ENCODE measurements at places on chromosomes 7 and 10.
A peak's percentile ranks its signal among the peaks of the same experiment; 100 is the strongest.

GRCh38 chr10:31864834-31865518 lies 63.7 kb downstream of the ARHGAP12 start:
- peak; percentile 16 for DNase-seq

- DNase-seq, result no peak
Observed at GRCh38 chr10:48399551-48399950, 93.1 kb downstream of the MAPK8 start.

DNA sequence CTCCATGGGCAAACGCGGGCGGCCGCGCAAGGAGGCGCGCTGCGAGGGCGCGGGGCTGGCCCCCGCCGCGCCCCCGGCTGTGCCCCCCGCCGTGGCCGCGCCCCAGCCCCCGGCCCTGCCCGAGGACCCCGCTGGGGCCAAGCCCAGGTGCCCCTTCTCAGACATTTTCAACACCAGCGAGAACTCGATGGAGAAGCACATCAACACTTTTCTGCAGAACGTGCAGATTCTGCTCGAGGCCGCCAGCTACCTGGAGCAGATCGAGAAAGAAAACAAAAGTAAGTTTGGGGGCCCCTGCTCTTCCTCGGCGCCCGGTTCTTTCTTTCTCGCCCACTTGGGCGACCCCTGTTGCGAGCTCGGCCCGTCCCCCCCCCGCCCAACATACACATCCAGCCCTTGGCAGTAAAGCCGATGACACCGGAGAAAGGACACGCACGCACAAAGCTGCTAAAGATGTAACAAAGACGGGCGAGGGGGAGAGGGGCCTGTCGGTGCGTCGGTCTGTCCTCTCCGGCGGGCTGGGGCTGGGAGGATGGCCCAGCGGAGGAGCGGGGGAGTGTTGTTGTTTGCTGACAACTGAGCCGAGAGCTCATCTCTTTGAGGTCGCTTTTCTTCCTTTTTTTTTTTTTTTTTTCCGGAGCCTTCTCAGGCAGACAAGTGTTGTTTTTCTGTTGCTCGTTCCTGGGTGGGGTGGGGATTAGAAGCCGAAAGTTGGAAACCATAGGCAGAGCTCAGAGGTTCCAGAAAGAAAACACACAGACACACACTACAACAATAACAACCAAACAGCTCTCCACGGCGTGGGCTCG lies 604 bp downstream of the MXI1 start:
- DNase-seq, result peak; percentile 45

DNA sequence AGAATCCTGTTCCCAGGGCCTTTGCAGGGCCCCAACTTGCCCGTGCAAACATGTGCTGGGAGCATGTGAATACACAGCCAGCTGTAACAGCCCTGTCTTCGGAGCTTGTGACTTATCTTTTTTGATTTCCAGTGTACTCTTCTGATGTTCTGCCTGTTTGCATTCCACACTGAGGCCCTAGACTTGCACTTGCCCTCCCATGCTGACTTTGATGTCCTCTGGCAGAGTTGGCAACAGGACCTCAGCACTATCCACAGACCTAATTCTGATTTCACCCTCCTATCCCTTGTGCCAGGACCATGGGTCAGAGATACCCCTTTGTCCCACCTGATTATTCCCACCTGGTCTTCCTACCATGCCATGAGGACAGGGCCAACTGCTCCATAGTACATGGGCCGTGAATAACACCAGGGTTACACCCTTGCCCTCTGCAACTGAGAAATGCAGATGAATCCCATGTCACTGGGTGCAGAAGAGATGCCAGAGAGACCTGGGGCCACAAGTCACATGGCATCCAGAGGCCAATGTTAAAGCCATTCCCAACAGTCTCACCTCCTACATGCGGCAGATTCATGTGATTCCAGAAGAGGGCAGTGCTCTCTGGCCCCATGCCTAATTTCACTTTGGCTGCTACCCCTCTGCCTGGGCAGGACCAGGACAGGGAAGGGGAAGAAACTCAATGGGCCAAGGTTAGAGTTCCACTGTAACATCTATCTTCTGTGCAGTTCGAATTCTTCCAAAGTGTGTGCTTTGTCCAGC lies 43.0 kb downstream of the SCRN1 start:
- no peak for DNase-seq

- no peak for DNase-seq
Observed at GRCh38 chr10:113613427-113613826, 50.4 kb downstream of the NRAP start.

DNA sequence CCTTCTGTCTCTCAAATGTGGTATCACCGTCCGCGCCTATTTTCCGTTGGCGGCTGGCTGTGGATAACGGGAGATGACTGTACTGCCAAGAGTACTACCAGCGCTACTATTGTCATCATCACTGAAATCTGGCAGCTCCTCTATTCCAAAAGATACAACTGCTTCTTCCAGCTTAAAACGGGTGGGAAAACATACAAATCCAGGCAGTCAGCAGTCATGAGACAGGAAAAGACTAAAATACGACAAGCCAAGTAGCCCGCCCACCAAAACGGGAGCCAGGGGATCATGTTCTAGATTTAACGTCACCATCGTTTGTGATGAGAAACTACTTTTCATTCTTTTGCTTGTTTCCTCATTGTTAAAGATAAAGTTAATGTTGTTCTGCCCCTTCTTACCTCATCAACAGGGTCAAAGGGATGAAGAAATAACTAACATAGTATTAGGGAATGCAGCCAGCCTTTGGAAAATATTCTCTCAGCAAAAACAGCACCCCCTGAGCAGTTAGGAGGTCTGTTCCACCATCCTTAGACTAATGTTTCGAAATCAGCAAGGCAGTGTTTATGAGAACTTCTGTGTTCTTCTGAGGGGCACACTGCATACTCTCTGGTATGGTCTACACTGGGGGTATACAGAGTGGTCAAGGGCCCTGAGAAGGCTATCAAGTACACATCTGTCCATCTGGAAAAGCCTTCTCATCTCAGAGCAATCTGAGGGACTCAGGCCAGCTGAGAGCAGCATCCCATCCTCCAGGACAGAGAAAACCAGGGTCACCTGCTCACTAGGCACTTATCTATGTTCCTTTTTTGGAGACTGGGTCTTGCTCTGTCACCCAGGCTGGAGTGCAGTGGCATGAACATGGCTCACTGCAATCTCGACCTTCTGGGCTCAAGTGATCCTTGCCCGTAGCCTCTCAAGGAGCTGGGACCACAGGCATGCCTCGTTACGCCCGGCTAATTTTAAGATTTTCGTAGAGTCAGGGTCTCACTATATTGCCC lies 47.5 kb downstream of the GNA12 start:
- peak; percentile 46 for DNase-seq

DNA sequence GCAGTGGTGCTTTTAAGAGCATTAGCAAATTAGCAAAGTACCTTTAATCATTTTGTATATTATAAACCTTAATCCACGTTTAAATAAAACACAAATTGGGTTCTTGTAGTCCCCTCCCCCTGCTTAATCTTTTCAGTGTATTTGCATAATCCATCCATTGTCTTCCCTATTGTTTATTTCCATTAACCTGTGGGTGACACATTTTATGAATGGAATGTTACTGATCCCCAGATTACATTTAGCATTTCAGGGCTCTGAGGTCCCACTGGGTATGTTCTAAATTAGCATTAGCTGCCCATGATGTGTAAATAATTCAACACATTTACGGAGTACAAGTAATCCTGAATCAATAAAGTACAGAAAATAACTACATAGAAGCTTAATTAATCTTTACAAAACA lies 138.4 kb upstream of the FEZF1 start:
- no peak for DNase-seq

DNA sequence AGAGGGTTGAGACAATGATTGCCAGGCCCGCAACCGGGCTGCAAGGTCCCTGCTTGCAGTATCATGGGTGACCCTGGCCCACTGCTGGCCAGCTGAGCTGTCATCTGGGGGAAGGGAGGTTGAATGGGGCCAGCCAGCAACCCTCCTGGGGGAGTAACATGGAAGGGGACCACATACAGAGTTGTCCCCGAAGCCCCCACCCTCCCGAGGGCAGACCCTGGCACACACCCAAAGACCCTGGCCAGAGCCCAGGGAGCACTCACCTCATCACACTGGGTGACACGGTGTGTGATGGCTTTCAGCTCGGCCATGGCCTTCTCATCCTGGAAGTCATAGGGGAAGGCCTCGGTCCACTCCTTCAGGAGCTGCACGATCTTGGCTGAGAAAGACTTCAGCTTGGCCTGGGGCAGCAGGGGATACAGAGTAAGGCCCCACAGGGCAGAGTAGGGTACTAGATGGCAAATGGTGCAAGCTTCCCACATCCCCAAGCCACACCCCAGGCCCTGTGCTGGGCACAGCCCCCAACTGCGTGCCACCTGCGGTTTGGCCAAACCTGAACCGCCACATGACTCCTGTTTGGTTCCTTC lies 63.4 kb downstream of the CSGALNACT2 start:
- peak; percentile 14 for DNase-seq

GRCh38 chr10:25261110-25261509 lies 86.3 kb downstream of the GPR158 start:
- DNase-seq, result no peak

DNA sequence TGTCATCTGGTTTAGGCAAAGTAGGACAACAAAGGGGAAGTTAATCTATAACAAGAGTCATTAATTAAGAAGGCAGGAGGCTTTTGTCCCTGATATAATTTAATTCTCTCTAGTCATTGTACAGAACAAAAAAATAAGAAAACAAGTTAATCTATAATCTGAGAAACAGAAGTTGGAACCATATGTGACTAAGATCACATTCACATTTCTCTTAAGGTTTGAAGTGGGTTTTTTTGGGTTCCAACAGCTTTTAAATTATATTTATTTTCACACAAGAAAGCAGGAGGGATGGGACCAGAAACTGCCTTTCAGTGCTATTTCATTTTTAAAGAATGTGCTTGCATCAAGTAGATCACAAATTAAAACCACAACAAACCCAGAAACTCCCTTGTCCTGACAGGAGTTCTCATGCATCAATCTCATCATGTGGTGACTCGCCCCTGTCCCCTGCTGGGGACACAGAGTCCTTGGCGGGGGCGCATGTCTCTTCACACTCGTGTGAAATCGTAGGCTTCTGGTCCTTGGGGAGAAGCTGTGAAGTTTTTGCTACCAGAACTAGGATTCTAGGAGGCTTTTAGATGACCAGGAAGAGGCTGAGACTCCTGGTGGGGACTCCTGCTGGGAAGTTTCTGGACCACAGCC lies 10.1 kb upstream of the OPN4 start:
- DNase-seq, result no peak

GRCh38 chr7:23654508-23654907 lies 25.5 kb upstream of the FAM221A start:
- DNase-seq, result no peak

DNA sequence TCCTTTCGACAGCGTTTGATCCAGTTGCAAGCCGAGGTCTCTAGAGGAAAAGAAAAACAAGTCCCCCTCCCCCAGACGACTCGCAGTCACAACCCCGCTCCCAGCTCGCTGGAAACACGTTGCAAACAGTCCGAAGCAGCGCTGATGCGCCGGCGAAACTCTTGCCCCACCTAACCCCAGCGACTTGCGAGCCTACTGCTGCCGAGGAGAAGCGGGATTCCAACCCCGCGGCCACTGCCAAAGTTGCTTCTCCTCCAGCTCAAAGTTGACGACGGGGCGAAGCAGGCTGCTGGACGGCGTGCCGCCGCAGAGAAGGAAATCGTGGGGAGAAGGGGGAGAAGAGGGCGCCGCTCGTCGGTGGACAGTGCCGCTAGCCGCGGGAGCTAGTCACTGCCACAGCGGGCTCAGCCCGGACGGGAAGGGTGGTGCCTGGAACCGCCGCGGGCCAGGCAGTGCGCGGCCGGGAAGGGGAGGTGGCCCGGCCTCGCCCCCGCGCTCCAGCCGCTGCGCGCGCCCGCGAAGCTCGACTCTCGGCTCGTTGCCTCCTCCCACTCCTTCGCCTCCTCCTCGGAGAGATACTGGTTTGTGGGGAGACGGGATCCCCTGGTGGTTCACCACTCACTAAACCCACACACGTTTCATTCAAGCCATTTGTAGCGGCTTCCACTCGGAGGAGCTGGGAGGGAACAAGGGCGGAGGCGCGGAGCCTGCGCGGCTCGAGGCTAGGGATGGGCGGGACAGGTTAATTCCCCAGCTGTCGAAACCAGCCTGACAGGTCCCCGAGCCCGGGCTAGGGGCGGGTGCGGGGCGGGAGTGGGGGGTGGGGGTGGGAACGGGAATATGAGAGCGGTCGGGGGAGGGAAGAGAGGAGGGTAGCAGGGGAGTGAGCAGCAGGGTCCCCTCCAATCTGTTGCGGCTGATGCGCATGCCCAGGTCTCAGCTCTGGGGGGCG lies at the start of gene GPR37:
TSS of gene GPR37 (minus strand) at position 392 of the 952 bp plus-strand sequence. CDS start 816 bp downstream, outside the sequence.
- DNase-seq, result peak; percentile 81

- DNase-seq, result no peak
Observed at GRCh38 chr10:101993221-101993620, 62.8 kb downstream of the ARMH3 start.

DNA sequence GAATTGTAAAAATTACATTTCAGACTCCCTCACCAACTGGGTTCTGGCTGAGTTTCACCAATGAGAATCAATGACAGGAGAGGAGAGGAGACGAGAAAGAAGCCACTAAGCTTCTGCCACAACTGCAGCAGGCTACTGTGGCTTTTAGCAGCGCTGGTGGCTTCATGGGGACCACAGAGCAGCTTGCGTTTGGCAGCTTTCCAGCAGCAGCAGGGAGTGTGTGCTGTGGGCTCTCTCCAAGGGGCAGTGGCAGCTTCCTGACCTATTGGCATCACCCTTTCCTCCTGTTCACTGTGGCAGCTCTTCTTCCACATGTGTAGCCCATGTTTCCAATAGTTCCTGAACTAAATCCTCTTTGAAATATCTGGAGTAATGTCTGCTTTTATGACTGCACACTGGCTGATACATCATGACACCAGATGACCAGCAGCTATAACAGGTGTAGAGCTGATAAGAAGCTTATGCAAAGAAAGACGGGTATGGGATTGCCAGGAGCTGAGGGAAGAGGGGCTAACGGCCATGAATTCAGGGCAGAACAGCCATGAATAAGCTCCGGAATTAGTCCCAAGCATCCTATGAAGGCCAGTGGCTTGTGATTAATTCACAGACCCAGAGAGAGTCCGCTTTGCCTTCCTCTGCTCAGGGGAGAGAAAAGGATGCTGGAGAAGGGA lies 46.8 kb downstream of the KCNH2 start:
- no peak for DNase-seq

DNA sequence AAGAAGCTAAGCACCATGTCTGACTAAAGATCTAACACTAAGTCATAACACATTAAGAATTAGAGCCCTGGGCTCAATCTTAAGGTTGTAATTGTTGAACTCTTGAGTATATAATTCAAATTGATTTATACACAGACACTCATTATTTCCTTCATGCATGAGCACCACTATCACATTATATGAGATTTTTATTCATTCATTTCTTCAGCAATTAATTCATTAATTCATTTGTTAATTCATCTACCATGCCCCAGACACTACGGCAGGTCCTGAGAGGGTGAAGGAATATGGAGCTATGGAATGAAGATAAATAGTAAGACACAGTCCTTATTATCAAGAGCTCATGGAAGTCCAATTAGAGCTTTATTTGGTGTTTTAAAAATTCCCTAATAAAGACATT lies 41.9 kb downstream of the ETV1 start:
- no peak for DNase-seq

- no peak for DNase-seq
Observed at GRCh38 chr10:58316874-58317273, 17.9 kb upstream of the UBE2D1 start.

All from frontal cortex (tissue), 4 donors.